Amniotic epithelial cell (primary cell): ENCODE measurements at places on chromosomes 5 and 9.

DNA sequence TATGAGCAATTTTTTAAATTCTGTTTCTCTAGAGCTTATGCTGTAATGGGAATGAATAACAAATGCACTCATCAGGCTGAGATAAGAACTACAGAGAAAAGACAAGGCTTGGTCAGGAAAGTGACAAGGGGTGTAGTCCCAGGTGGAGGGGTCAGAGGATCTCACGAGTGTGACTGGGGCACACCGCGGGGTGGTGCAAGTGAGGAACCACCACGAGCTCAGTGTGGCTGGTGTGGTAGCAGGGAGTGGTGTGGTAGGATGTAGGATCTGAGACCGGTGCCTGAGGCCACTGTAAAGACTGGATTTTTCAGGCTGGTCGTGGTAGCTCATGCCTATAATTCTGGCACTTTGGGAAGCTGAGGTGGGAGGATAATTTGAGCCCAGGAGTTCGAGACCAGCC is 9.0 kb downstream of the ANXA6 start:
- no peak for DNase-seq

DNA sequence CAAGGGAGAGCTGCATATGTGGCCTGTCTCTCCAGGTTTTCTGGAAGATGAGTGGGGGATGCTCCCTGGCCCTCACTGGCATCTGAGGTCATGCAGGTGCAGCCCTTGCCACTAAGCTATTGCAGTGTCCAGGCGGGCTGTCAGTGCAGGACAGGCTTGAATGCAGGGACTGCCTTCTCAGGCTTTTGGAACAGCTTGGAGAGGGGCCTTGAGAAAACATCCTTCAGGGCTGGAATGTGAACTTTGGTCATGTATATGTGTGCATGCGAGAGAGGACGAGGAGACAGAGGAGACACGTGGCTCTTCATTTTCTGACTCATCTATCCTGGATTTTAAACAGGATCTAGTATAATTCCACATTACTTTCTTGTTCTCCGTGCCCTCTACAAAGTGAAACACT is 90.3 kb downstream of the MACROH2A1 start:
- peak; percentile 73 for DNase-seq

DNA sequence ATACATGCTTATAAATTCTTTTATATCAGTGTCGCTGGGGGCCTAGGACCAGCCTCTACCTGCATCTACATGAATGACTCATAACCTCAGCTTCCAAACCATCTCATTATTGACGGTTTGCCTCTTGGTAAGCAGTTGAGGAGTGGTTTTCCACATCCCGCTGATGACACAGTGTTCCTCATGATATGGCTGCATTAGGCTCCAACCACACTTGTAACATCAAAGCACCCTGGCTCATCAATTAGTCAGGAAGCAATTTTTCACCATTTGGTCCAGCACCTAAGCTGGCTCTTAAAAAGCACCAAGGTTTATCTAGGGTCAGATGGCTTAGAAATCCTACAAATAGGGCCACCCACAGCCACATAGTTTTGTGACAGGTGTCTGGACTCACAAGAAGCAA is 402.4 kb downstream of the ARHGEF28 start:
- DNase-seq = peak; percentile 38

DNA sequence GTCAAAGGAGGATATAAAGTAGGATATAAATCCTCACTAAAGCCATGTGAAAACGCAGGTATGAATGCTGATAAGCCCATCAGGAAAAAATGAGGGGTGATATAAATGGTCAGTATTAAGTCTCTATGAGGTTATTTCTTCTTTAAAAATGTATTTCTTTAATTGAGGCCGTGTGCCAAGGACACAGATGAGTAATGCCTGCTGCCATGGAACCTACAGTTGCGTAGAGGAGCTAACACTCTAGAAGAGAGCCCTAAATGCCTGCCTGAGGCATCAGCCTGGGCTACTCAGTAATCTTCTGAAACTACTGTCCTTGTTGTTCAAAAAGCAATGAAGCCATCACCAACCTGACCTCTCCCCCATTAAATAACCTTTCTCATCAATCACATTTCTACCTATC is 84.9 kb downstream of the KLHL3 start:
- DNase-seq = peak; percentile 43
